ENCODE measurements at places on chromosomes 1 and 21.

DNA sequence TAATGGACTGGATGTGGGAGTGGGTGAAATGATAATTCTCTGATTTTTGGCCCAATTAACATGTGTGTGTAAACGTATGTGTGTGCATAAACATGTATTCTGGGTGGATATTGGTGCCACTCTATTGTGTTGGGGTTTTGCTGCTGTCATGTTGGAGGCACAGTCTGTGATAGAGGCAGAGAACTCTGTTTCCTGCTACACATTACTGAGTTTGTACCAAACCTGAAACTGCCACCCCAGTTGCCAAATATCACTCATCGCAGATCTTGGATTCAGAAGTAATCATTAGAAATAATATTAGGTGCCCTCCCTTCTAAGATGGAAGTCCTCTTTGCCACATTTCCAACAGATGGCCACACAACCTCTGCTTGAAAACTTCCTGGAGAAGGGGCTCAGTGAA, 13.8 kb downstream of the FASLG start:
- DNase-seq, result no peak

- no peak for DNase-seq
Measured at GRCh38 chr1:36553591-36554322, 71.0 kb upstream of the CSF3R start.

DNA sequence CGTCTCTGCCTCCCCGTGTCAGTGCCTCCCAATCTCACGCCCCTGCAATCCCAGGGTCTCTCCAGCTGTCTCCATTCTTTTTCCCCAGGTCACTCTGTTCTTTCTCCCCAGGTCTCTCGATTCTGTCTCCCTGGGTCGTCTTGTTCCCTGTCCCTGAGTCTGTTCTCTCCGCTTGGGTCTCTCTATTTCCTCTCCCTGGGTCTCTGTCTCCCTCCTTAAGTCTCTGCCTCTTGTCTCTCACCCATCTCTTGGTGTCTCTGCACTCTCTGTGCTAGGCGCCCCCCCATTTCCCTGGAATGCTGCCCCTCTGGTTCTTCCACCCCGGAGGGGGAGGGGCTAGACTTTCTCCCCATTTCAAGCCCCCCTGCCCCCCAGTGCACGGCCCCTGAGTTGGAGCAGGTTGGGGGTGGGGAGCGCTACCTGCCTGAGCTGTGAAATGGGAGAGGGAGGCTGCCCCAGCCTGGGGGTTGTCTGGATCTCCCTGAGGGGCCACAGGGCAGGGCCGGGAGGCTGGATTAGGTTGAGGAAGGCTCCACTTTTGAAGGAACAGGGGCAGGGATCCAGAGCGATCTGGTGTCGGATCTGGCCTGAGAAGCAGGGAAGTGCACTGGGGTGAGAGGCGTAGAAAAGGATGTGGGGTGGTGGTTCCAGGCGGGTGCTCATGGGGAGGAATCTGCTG, 1.4 kb downstream of the PTPRF start:
- DNase-seq, result no peak

DNA sequence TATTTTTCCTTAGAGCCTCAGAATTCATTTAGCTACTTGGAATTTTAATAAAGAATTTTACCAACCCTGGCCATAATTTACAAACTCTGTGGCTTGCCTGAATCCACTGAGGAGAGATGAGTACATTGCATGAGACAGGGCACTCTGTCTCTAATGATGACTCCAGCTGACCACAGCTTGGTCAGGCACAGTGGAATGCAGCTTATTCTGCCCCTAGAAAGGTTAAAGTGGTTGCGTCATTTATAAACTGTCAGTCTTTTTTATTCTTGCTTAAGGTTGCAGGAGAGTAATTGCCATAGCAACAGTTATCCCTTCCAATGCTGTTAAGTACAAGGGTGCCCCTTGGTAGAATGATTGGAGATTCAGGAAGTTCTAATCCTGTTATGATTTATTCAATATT, 28.3 kb downstream of the PDE4B start:
- no peak for DNase-seq

DNA sequence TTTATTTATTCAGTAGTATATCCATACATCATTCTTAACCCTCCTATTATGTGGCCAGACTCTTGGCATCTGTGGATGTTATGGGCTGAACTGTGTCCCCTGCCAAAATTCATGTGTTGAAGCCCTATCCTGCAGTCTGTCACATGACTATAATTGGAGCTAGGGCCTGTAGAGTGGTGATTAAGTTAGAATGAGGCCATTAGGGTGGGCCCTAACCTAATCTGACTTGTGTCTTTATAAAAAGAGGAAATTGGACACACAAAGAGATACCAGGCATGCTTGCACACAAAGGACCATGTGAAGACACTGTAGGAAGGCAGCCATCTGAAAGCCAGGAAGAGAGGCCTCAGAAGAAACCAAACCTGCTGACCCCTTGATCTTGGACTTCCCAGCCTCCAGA, 6.6 kb downstream of the ZMYND12 start:
- no peak for DNase-seq

GRCh38 chr1:24216276-24217074, 29.4 kb upstream of the IFNLR1 start:
- no peak for DNase-seq

GRCh38 chr1:74964508-74965102, 169.6 kb upstream of the LHX8 start:
- no peak for DNase-seq

GRCh38 chr1:27049100-27049499, 36.5 kb upstream of the TENT5B start:
- DNase-seq, result no peak

- peak; percentile 12 for DNase-seq
Measured at GRCh38 chr1:90475631-90476030, 241.5 kb downstream of the BARHL2 start.

DNA sequence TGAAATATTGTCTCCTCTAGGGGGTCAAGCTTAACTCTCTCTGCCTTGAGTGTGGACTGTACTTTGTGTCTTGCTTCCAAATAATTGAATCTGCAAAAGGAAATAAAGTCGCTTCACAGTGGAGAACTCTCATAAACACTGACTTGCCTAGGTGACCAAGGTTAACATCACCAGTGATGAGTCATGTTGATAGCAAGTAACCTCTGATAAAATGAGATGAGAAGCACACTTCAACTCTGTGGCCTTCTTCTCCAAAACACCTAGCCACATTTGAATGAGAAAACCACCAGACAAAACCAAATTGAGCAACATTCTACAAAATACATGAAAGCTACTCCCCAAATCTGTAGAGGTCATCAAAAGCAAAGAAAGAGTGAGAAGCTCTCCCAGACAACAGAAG, 37.6 kb downstream of the PDE4B start:
- DNase-seq, result no peak

- no peak for DNase-seq
Measured at GRCh38 chr1:242522996-242523718, 1.3 kb downstream of the PLD5 start.

DNA sequence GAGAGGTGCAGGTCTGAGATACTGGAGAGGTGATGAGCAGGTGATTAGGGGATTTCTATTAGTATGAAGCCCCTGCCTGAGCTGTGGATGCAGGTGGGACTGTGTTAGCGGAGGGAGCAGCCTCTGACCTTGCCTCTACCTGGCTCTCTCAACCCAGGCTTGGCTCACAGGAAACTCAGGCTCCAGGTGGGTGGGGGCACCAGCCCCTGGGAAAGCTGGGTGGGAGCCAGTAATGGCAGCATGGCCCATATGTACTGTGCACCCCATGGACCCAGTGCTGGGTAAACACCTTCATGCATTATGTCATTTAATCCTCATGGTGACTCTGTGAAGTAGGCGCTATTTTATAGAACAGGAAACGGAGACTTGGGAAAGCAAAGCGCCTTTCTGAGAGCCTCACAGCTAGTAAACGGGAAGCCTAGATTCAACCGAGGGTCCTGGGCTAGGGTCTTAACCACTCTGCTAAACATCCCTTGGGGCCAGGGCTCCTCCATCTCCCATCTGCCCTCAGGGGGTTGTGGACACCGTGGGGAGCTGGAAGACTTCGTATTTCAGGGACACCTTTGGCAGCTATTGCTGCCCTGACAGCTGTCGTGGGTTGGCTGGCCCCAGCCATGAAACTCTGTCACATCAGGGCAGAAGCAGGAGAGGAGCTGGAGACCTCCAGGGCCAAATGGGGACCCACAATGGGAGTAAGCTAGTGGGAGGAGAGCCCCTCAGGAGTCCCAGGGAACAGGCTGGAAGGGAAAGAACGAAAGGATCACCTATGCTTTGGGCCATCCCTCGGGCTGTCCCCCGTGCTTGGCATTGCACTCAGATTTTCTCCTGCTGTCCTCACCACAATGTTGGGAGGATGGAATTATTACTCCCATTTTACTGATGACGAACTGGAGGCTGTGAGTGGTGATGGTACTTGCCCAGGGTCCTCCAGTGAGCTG, 59.6 kb upstream of the CSF3R start:
- DNase-seq, result no peak

- peak; percentile 66 for DNase-seq
Measured at GRCh38 chr1:47388891-47389238, 27.2 kb upstream of the FOXE3 start.

DNA sequence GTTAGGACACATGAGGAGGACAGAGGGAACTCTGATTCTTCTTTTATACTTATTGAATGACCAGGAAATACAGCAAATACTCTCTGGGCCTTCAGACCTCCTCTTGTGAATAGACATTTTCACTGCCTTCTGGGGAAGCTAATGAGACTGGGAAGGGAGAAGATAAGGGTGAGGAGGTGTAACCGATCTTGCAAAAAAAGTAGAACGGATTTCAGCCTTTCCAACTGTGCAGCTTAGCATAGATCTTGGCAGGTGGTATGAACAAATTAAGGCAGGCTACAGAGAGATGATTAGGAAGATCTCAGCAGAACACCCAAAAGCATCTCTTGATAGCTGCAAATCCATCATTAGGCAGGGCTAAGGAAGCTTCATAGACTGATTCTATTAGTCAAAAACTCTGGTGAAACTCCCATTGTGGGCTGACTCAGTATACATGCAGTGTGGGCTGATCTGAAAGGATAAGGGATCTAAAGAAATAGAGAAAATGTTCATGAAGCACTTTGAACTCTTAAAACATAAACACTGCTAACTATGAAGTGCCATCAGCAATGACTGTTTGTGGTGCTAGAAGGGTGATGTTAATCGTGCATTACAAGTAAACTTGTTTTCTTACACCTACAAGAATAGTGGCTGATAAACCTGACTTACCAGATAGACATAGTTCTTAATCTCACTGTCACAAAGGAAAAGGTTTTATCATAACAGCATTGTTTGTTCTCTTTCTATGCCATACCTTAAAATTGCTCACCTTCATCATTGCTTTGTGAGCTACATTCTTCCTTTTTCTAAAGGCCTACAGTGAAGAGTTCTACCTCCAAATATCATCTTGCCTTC, 85.5 kb upstream of the PALMD start:
- DNase-seq, result no peak

GRCh38 chr21:44831227-44831860, 13.5 kb upstream of the SUMO3 start:
- no peak for DNase-seq

GRCh38 chr1:179750630-179751029, 7.5 kb downstream of the FAM163A start:
- no peak for DNase-seq

DNA sequence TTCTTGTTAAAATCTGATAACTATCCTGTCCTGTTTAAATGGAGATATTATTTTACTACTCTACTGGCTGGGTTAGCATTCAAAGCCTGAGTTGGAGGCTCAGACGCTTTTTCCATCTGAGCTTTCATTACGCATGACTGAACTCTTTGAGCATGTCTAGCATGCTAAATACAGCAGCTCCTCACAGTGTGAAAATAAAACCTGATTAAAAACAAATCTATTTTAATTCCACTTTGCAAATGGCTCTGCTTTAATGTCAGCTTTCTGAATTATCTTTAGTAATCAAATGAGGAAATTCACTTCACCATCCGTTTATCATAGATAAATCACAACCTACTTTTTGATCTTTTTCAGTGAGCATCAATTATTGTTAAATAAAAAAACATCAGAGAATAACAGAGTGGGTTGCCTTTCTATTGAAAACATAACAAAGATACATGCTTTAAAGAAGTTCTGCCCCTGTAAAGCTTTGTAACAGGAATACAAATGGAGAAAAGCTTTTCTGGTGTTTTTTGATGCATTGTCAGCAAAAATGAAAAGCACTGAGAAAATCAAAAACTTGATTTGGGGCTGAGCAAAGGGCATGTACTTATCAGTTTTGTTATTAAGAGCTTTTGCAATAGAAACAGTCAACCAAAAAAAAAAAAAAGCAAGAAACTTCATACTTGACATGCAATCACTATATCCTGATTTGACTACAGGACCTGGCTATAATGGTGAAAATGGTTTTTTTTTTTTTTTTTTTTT, 3.5 kb upstream of the SPEN start:
- DNase-seq, result no peak

DNA sequence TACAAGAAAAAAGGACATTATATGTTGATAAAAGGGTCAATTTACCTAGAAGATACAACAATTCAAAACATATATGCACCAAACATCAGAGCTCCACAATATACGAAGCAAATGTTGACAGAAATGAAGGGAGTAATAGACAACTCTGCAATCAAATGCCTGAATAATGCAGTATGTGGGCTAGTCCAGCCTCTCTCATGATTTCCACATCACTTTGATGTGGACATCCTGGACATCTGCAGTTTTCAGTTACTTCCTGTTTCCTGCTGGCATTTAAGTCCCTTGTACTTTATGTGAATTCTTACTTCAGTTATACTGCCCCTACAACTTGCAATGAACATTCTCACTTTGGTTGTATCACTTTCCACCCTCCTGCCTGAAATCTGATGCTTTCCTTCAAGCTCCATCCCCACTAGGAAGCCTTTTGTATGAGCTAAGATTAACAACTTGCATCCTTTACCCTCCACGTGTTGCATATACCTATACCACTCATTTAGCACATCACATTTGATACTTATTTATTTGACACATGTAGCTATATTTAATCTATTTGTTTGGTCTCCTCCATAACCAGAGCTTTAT, 36.7 kb downstream of the DISC1 start:
- DNase-seq, result no peak

DNA sequence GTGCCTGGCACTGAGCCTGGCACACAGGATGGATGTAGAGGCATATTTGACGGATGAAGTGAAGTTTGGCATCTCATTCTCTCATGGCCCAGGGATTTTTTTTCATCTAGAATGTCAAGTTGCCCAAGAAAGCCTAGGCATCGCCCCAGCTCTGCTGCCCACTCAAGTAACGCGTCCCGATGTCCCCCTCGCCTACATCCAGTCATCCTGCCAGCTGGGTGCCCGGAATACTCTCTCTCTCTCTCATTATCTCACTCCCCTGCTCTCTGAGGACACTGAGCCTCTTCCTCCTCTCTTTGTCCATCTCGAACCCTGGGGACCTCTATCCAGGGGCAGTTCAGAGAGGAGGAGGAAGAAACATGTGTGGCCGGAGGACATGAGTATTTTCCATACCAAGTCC, 142.3 kb upstream of the ZC3H12A start:
- DNase-seq, result no peak

- no peak for DNase-seq
Measured at GRCh38 chr21:33640697-33641351, 717 bp downstream of the CRYZL1 start.

DNA sequence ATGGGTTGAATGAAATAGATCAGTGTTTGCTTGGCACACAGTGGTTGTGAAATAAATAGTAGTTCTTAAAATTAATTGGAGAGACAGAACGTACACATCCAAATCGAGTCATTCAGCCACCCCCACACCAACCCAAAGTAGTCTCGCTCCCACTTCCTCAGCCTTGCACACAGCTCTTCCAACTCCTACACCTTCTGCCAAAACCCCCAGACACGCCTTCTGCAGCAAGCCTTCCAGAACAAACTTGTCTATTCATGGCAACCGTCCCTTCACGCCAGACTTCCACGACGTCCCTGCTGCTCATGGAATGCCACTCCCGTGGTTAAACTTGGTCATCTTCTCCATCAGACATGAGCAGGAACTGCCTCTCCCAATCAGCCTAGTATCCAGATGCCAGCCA, 37.5 kb upstream of the RD3 start:
- no peak for DNase-seq
